ENCODE measurements at places on chromosomes 2 and 18.

DNA sequence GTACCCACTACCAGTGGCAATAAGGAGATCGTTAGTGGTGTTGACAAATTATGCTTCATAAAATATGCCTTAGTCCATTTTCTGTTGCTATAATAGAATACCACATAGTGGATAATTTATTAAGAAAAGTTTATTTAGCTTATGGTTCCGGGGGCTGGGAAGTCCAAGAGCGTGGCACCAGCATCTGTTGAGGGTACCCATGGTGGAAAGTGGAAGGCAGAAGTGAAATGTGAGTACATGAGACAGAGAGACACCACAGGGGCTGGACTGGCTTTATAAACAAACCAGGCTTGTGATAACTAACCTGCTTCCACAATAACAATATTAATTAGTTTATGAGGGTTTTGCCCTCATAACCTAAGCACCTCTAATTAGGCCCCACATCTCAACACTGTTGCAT is 146.6 kb downstream of the RNF144A start:
- no peak for DNase-seq

DNA sequence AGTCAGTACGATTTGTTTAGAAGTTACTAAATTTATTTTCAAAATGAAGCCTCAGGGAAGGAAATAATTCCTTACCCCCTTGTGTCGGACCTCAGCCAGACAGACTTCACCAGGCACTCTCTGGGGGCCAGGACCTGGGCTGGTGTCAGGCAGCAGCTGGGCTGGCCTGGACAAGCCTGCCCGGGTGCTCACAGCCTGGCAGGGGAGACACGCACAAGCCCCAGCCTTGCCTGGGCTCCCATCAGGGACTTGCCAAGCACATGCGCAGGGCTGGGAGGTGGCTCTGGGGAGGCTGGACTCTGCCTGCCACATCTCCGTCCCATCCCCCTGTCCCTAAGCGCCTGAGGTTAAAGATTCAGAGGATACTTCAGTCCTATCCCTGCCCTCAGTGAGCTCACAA is 56.8 kb upstream of the HS6ST1 start:
- DNase-seq, result no peak

GRCh38 chr2:162053066-162053807 is 20.8 kb downstream of the DPP4 start:
- DNase-seq, result no peak

- no peak for DNase-seq
Measured at GRCh38 chr18:8354304-8354703, 254.9 kb upstream of the RAB12 start.

DNA sequence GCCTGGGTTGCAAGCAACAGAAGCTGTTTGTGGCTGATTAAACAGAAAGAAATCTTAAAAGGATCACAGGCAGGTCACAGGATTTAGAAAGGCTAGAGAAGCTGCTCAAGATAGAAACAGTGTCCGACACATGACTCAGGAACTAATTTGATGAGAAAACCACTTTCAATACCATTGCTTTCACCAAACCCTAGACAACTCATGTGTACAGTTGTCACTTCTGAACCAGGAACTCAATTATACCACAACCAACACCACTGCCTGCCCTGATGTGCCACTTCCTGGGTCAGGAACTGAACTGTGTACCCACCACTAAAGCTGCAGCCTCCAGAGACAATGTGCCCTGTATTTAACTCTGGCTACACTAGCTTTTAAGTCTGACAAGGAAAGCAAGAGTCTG is 56.0 kb downstream of the TMEM247 start:
- no peak for DNase-seq

DNA sequence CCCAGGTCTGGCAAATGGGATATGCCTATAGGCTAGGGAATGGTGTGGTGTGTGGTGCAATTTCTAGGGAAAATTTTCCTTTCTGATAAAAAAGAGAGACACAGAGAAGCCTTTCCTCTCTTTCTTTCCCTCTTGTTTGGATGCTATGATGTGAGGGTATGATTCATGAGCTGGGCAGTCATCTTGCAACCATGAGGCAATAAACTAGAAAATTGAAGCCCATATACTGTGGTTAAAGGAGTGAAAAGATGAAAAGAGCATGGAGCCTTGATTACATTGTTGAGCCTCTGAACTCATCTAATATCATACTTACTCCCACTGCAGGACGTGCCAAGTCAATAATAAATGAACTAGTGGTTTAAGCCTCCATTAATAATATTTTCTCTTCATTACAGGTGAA is 215.6 kb downstream of the HAUS1 start:
- no peak for DNase-seq

- no peak for DNase-seq
Measured at GRCh38 chr2:24842081-24843050, 49.1 kb downstream of the CENPO start.

- DNase-seq, result no peak
Measured at GRCh38 chr18:76457957-76458356, 37.1 kb downstream of the ZNF516 start.
